ENCODE measurements at places on chromosomes 2 and 18. TPM values are rescaled to one million over a fixed set of nuclear protein-coding genes. Genes with fewer than 3 reads are reported as not detected.

MATN3 gene
- total RNA-seq: not detected

KCNG2 gene
- not detected for total RNA-seq

GALNT5 gene
- not detected for total RNA-seq

KCNF1 gene
- total RNA-seq: not detected

FTCDNL1 gene
- total RNA-seq: 2.3 TPM

SLC19A3 gene
- total RNA-seq: not detected

GREB1L gene
- not detected for total RNA-seq

ANKRD30B gene
- total RNA-seq: not detected

ATP8B1 gene
- total RNA-seq: not detected

CNTNAP5 gene
- total RNA-seq: not detected

CHCHD5 gene
- total RNA-seq: 23.3 TPM

UGT1A8 gene
- total RNA-seq: not detected

IAH1 gene
- 58.1 TPM for total RNA-seq

SERPINB8 gene
- total RNA-seq: 16.3 TPM

Measured in CD4-positive, alpha-beta memory T cell (primary cell).